Stimulated activated CD4-positive, alpha-beta T cell treated with anti-CD3 and anti-CD28 coated beads, Interleukin-15, amount 100 ng/mL, for 1 hour (primary cell): ENCODE measurements at places on chromosomes 4 and X.

DNA sequence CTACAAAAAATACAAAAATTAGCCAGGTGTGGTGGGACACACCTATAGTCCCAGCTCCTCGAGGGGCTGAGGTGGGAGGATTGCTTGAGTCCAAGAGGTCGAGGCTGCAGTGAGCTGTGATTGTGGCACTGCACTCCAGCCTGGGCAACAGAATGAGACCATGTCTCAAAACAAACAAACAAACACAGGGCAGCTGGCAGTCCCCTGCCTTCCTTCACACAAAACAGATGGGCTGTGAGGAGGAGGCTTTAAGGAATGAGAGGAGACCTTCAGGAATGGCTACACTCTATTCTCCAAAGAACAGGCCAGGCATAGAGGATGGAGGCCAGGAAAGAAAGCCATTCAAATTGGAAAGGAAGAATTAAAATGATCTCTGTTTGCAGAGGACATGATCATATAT, 65.6 kb upstream of the MAML3 start:
- no peak for DNase-seq

DNA sequence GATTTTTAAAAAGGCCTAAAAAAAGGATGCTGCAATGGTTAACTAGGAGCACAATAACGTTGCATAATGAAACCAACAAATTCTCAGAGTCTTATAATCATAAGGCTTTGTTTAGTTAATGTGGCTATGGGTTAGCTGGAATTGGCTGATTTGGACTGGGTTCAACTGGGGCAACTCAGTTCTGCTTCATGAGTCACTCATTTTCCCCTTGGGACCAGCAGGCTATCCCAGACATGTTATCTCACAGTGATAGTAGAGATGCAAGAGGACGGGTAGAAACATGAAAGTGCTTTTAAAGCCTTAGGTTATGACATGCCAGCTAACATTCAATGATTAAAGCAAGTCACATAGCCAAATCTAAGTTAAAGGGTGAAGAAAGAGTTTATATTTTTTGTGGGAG, 189.2 kb upstream of the GK2 start:
- DNase-seq = no peak

- no peak for DNase-seq
Observed at GRCh38 chr4:1765409-1766072, 27.6 kb upstream of the FGFR3 start.

GRCh38 chrX:103847174-103847870, 15.3 kb upstream of the RAB9B start:
- no peak for DNase-seq

DNA sequence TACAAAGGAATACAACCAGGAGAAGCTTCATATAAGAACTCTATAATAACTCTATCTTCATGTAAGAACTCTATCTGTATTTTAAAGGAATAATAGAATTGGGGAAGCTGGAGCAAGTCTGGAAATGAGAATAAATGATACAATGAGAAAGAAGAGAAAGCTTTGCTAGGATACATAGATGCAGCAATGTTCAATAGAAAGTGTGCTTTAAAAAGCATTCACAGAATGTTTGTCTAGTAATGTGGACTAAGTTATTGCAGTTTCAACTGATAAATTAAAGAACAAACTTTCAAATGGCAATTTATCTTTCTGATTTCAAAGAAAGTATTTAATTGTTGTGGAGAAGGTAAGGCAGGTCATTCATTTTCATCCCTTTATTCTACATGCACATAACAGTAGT, 104.9 kb downstream of the TTC29 start:
- no peak for DNase-seq

- DNase-seq = no peak
Observed at GRCh38 chrX:2145692-2146367, 354.9 kb downstream of the DHRSX start.

- no peak for DNase-seq
Observed at GRCh38 chr4:160745126-160745525, 1418.7 kb downstream of the FSTL5 start.

- no peak for DNase-seq
Observed at GRCh38 chrX:13489454-13489853, 79.9 kb upstream of the EGFL6 start.

DNA sequence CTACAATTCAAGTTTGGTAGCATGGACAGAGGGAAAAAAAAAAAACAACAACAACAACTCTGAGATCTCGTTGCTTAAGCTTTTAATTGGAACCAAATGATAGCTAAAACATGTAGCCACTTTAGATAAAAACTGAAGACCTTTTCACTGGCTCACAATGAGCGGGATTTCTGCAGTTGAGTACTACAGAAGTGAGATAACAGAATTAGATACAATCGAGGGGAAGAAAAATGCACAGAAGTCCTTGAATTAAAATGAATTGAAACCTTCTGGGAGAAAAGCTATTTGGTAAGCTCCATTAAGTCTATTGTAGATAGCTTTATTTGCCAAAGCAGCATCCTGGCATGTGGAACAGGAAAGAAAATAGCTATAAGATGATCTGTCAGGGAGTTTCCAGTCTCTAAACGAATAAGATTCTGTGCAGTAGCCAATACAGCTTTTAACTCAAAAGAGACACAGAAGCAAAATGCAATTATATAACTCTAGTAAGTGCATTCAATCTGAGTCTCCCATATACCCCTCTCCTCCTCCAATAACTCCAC, 248.5 kb downstream of the ENOX2 start:
- no peak for DNase-seq

DNA sequence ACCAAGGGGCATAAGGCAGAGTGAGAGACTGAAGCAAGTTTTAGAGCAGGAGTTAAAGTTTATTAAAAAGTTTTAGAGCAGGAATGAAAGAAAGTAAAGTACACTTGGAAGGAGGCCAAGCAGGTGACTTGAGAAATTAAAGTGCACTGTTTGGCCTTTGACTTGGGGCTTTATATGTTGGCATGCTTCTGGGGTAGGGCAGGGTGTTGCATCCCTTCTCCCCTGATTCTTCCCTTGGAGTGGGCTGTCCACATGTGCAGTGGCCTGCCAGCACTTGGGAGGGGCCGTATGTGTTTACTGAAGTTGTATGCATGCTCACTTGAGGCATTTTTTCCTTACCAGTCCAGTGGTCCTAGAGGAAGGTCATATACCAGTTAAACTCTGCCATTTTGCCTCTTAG, 35.3 kb upstream of the GPR173 start:
- no peak for DNase-seq

- no peak for DNase-seq
Observed at GRCh38 chr4:87365348-87365747, 25.6 kb downstream of the HSD17B11 start.

GRCh38 chrX:47992669-47993068, 11.1 kb downstream of the ZNF182 start:
- DNase-seq = no peak

- DNase-seq = no peak
Observed at GRCh38 chr4:151792995-151793394, 32.2 kb upstream of the GATB start.

DNA sequence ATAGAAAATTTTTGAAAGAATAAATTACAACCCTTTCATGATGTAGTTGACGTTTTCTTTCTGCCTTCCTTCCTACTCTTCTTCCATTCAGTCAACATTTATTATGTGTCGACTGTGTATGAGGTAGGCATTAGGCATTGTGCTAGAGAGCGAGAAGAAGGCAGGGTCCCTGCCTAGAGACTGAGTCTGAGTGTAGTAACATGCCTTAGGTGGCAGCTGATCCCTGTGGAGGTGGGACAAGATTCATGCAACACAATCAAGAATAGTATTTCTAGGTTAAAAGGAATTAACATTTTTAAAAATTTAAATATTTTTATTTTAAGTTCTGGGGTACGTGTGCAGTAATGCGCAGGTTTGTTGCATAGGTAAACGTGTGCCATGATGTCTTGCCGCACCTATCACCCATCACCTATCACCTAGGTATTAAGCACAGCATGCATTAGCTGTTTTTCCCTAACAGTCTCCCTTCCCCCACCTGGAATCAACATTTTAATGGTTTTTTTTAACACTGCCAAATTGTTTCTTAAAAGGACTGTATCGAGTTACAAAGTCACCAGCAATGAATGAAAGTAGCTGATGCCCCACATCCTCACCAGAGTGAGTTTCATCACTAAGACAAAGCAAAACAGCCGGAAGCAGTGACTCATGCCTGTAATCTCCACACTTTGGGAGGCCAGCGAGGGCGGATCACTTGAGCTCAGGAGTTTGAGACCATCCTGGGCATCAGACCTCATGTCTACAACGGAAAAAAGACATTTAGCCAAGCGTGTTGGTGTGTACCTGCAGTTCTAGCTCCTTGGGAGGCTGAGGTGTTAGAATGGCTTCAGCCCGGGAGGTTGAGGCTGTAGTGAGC, 84.0 kb downstream of the WWC2 start:
- no peak for DNase-seq

DNA sequence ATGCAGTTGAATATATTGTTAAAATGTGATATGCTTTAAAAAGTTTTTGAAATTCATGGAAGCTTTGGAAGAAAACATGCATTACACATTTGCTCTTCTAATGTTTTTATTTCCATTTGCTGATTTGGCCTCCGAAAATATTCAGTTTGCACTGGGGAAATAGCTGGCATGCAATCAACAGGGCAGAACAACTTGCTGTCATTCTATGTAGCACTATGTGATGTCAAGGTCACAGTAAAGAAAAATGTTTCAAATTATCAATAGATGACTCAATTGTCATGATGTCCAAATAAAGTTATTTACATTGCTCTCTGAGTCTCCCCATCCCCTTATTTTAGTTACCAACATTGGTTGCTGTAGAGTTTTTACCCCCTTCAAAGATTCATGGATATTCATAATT, 119.2 kb downstream of the TLL1 start:
- DNase-seq = no peak

- no peak for DNase-seq
Observed at GRCh38 chrX:54748626-54749025, 49.4 kb downstream of the ITIH6 start.

DNA sequence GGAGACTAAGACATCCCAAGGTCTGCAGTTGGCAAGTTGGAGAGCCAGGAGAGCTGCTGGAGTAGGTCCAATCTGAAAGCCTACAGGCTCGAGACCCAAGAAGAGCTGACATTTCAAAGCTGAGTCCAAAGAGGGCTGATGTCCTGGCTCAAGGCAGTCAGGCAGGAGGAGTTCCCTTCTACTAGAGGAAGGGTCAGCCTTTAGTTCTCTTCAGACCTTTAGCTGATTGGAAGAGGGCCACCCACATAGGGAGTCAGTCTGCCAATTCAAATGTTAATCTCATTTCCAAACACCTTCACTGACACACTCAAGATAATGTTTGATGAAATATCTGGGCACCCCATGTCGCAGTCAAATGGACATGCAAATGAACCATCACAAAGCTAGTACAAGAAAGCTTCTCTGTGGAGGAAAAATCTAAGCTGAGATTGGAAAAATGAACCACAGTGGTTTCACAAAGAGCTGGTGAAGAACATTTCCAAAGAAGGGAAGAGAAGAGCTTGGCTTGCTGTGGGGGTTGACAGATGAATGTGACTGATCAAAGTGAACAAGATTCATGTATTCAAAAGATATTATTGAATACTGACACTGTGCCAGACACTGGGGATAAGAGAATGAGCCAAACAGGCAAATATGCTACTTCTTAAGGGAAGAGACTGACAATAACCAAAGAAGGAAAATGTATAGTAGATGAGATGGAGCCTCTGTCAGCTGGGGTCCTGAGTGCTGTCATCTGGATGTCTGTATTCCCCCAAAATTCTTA, 61.2 kb downstream of the STK32B start:
- DNase-seq = no peak

GRCh38 chr4:151184523-151185458, 85.4 kb downstream of the RPS3A start:
- DNase-seq = no peak

DNA sequence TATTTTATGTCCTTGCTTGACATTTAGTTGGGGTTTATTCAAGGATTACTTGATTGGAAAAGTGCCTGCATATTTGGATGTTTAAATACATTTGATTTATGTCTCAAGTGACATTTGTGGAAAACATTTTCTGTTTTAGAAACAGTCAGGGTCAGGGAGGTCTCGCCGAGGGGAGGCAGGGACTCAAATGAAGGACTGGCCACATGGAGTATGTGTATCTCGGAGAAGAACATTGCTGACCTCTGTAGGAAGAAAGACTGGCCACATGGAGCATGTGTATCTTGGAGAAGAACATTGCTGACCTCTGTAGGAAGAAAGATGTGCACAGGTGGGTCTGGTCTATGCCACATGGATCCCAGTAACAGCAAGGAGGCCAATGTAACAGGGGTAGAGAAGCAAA, 233.6 kb downstream of the TRIML1 start:
- no peak for DNase-seq

- DNase-seq = no peak
Observed at GRCh38 chr4:73499996-73500765, 18.6 kb downstream of the AFM start.

GRCh38 chr4:2289311-2289954, 27.5 kb upstream of the MXD4 start:
- DNase-seq = no peak

DNA sequence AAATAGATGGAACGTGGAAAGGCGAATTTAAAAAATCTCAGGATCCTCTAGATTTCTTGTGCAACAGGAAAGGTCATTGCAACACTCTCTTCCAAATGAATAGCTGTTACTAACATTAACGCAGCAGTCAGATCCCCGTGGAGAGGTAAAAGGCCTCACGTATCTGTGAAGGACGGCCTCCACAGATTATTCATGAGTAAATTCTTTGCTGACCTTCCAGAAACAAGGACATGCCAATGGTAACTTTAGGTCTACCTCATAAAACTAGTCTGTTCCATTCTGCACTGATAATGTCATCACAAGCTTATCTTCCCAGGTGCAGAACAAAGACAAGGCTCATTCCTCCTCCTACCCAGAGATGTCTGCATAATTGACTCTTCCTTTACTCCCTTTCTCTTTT, 16.1 kb upstream of the REPS2 start:
- no peak for DNase-seq

DNA sequence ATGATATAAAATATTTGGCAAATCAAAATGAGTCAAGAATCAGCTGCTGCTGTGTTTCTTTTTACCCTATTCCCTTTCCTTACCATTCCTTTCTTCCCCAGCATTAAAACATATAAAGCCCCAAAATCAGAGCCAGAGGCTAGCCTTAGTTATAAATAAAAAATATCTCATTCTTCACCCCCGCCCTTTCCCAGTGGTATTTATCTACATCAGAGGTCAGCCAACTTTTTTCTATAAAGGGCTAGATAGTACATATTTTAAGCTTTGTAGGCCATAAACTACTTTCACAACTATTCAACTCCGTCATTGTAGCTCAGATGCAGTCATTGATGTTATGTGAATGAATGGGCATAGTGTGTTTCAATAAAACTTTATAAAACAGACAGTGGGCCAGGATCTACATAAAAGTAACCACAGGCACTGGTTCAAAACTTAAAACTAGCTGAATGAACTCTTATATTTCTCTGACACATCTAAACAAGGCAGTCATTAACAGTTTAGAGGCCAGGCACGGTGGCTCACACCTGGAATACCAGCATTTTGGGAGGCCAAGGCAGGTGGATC, 30.5 kb upstream of the TCEANC start:
- DNase-seq = no peak

DNA sequence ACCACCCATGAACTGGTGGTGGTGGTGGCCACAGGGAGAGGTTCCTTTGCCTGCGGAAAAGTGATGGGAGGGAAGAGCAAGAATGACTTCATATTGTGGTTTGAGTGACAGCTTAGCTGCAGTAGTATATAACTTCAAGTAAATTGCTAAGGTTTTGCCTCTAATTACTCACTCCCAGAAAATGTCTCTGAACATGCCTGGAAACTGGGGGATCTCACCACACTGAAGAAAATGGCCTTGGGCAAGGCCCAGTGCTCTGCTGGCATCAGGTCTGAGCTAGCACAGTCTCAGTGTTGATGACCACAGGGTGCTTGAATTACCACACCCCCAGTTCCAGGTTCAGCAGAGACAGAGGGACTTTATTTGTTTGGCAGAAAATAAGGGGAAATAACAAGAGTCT, 2085.4 kb downstream of the ARAP2 start:
- DNase-seq = no peak

- no peak for DNase-seq
Observed at GRCh38 chr4:89172865-89173264, 61.5 kb downstream of the TIGD2 start.
